ENCODE measurements at places on chromosomes 3 and 15.
A peak's percentile ranks its signal among the peaks of the same experiment; 100 is the strongest.

DNA sequence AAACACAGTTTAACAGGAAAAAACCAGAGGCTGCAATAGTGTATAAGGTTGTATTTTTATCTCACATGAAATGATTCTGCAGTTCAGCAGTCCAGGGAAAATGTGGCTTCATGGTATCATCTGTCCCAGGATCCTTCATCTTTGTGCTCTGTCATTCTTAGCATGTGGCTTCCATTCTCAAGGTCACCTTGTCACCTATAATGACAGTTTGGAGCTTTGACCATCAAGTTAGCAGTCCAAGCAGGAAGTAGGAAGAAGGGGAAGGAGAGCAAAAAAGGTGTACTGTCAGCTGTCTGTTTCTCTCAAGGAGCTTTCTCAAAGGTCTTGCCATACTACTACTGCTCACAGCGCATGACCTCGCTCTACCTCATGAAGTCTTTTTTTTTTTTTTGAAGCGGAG lies 58.6 kb upstream of the CRTC3 start:
- no peak for DNase-seq
- no peaks in the 10 kb centered on the region for H3K36me3 ChIP-seq
- no peak overlapping the region for H3K27ac ChIP-seq

DNA sequence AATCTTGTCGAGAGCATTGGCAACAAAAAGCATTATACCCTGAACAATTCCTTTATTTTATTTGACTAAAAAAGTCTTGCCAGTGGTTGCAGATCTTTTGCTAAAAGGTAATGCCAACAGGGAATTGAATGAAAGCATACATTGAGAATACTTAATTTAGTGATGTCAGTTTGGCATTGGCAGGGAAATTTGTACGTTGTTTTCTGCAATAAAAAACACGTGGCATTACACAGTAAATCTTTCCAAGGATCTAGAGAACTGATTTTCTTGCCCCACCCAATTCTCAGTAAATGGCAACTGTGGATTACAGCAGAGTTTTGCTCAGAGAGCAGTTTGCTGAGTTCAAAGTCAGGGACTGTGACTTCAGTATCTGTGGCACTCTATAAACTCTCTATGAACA lies 38.3 kb upstream of the IGSF10 start:
- H3K4me3 ChIP-seq = no peak overlapping the region
- no peak for DNase-seq
- H3K4me1 ChIP-seq = no peaks in the 10 kb centered on the region
- no peaks in the 10 kb centered on the region for H3K27me3 ChIP-seq
- no peak overlapping the region for H3K27ac ChIP-seq

DNA sequence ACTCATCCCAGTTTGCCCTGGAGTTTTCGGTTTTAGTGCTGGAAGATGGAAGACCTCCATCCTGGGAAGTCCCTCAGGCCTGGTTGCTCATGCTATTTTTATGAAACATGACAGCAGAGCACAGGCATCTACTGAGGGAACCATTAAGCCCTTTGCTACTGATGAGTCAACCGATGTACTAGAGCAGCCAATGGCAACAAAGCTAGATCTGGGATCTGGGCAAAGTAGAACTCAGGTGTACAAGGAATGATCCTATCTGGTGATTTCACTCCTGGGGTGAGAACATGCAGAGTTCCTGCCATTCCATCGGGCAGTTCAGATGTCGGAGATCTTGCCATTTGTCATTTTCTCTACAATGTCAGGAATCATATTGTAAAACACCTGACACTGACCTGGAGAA lies 166.2 kb upstream of the NSMCE3 start:
- H3K27ac ChIP-seq = no peak overlapping the region
- H3K4me3 ChIP-seq = no peak overlapping the region
- H3K27me3 ChIP-seq = peaks cover 2% of the 10 kb centered on the region
- peaks cover 2% of the 10 kb centered on the region for H3K4me1 ChIP-seq
- no peaks in the 10 kb centered on the region for H3K36me3 ChIP-seq

- H3K27ac ChIP-seq = no peak overlapping the region
- no peaks in the 10 kb centered on the region for H3K27me3 ChIP-seq
- no peaks in the 10 kb centered on the region for H3K4me1 ChIP-seq
- no peaks in the 10 kb centered on the region for H3K36me3 ChIP-seq
- H3K4me3 ChIP-seq = no peak overlapping the region
- no peak for DNase-seq
Measured at GRCh38 chr15:89187986-89188514, 33.3 kb downstream of the RLBP1 start.

- H3K4me3 ChIP-seq = no peak overlapping the region
- H3K4me1 ChIP-seq = no peaks in the 10 kb centered on the region
- H3K27ac ChIP-seq = no peak overlapping the region
- H3K27me3 ChIP-seq = no peaks in the 10 kb centered on the region
- H3K36me3 ChIP-seq = no peaks in the 10 kb centered on the region
Measured at GRCh38 chr3:109900783-109901182, 563.4 kb upstream of the DPPA4 start.

GRCh38 chr3:48565591-48566400 lies 2.2 kb upstream of the UCN2 start:
- DNase-seq = no peak
- peak overlapping the region; percentile 41 for H3K4me3 ChIP-seq
- H3K27ac ChIP-seq = peak overlapping the region; percentile 90
- no peaks in the 10 kb centered on the region for H3K36me3 ChIP-seq
- H3K27me3 ChIP-seq = peaks cover 25% of the 10 kb centered on the region

DNA sequence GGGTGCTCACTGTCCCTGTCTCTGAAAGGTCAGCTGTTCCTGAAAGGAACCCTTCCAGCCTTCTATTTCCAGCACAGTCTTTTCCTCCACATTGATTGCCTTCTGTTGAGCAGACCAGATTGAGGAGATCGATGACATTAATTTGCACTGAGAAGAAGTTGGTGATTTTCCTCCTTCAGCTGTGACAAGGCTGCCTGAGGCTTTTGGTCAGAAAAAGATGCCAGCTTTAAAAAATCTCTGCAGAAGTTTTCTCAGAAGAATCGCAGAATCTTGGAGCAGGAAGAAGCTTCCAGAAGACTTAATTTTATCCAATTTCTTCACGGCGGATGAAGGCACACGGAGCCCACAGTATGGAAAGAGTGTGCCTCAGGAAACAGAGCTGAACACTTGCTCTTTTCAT lies 112.8 kb downstream of the FAM43A start:
- no peak overlapping the region for H3K4me3 ChIP-seq
- H3K27me3 ChIP-seq = peaks cover 2% of the 10 kb centered on the region
- DNase-seq = no peak
- no peak overlapping the region for H3K27ac ChIP-seq

DNA sequence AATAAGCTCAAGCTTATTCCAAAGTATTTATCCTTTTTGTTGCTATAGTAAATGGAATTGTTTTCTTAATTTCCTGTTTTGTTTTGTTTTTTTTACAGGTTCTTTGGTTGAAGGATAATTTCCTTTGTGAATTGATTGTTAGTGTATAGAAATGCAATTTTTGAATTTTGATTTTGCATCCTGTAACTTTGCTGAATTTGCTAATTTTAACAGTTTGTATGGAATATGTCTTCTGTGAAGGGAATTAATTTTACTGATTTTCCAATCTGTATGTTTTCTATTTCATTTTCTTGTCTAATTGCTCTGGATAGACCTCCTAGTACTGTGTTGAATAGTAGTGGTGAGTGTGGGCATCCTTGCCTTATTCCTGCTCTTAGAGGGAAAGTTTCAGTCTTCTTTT lies 28.3 kb downstream of the PFN2 start:
- no peak overlapping the region for H3K4me3 ChIP-seq
- peaks cover 18% of the 10 kb centered on the region for H3K36me3 ChIP-seq
- no peaks in the 10 kb centered on the region for H3K27me3 ChIP-seq
- no peak for DNase-seq

DNA sequence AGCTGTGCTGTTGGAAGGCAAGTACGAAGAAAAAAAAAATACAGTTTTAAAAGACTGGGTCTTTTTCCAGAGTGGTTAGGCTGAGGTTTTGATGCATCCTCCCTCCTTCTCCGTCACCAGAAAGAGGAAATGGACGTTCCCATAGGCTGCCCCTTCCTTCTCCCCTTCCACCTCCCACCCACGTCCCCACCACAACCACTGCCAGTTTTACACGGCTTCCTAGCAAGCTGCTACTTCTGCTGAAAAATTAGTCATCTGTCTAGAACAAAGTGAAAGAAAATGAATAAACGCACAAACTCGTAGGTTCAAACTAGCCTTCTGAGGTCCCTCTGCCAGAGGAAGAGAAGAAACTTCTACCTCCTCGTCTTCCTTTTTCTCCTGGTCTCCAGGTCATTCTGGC lies 71.6 kb upstream of the RPL35A start:
- H3K27ac ChIP-seq = peak overlapping the region; percentile 28
- no peaks in the 10 kb centered on the region for H3K36me3 ChIP-seq
- no peak for DNase-seq
- H3K27me3 ChIP-seq = no peaks in the 10 kb centered on the region
- H3K4me3 ChIP-seq = no peak overlapping the region
- H3K4me1 ChIP-seq = peaks cover 24% of the 10 kb centered on the region

DNA sequence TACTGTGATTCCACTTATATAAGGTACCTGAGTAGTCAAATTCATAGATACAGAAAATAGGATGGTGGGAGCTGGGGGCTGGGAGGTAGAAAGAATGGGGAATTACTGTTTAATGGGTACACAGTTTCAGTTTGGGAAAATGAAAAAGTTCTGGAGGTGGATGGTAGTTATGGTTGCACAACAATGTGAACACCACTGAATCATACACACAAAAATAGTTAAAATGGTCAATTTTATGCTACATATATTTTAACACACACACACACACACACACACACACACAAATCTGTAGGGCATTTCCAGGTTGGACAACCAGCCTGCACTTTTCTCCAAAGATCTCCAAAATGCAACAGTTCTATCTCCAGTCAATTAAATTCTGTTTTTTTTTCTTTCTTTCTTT lies 1.4 kb downstream of the CCDC32 start:
- no peak overlapping the region for H3K27ac ChIP-seq
- DNase-seq = no peak
- H3K4me1 ChIP-seq = peaks cover 9% of the 10 kb centered on the region

DNA sequence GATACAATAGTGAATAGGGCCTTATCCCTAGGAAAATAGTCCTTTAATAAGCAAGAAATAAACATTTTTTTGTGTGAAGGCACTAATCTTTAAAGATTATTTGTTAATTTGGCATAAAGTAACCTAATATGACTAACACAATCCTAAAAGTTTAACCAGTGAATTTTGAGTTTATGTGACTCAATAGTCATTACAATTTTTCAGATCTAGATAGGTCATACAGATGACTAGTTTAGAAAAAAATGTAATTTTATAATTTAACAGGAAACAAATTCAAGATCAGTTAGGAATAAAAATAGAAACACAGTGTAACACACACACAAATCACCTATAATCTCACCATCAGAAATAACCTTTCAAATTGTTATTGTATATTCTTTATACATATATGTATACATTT lies 620.7 kb upstream of the ALCAM start:
- no peaks in the 10 kb centered on the region for H3K4me1 ChIP-seq
- H3K4me3 ChIP-seq = no peak overlapping the region
- no peaks in the 10 kb centered on the region for H3K36me3 ChIP-seq
- H3K27me3 ChIP-seq = peaks cover 1% of the 10 kb centered on the region

- DNase-seq = no peak
- H3K27me3 ChIP-seq = no peaks in the 10 kb centered on the region
- H3K27ac ChIP-seq = no peak overlapping the region
- no peaks in the 10 kb centered on the region for H3K36me3 ChIP-seq
Measured at GRCh38 chr3:116306149-116306548, 139.1 kb downstream of the LSAMP start.

DNA sequence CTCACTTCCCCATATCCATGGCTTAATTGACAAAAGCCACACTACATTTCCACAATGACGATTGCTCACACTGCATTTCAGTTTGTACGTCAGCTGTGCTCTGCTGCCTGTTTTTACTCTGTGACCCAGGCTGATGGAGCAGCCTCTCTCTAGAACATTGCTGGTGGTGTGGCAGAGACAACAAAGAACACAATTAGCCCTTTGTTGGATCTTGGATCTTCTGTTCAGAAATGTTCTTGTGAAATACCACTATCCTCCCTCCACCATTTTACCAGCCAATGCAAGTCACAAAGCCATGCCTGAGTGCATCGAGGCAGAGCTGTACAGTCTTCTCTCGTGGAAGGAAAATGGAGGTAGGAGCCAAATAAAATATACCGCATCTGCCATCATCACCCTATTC lies 56.9 kb upstream of the TBC1D5 start:
- H3K27ac ChIP-seq = no peak overlapping the region
- H3K27me3 ChIP-seq = no peaks in the 10 kb centered on the region
- DNase-seq = no peak

GRCh38 chr3:181705086-181705480 lies 6.6 kb upstream of the SOX2 start:
- H3K27ac ChIP-seq = no peak overlapping the region
- H3K36me3 ChIP-seq = no peaks in the 10 kb centered on the region
- peaks cover 10% of the 10 kb centered on the region for H3K27me3 ChIP-seq
- DNase-seq = no peak
- H3K4me3 ChIP-seq = no peak overlapping the region

DNA sequence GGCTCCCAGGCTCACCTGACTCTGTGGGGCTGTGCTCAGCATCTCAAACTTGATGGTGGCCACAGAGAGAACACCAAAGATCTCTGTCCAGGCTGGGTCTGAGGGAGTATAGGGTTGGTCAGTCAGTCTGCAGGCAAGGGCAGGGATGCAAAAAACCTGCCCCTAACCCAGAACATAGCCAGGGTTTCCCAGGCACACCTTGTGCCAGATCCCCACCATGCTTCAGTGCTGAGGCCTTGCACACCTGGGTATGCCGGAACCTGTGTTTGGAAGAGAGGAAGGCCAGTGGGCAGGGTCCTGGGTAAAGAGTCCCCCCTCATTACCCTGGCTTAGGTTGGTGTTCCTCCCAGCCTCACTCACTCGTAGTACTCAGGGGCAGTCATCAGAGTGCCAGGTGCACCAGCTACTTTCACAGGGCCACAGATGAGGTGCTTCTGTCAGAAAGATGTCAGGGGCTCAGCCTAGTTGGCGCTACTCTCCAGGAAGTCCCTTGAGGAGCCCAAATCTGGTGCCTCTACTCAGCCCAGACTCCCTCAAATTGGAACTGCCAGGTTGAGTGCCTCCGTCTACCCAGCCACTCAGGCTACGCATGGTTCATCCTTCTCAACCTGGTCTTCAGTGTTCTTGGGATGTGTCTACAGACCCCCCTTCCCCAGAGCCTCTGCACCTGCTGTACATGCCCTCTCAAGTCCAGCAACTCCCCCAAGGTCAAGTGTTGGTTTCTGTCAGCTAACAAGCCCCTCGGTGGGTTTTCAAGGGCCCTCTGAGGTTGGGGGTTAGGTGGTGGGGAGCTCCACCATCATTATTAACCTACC lies 1.8 kb downstream of the DALRD3 start:
- H3K27ac ChIP-seq = no peak overlapping the region
- peaks cover 18% of the 10 kb centered on the region for H3K27me3 ChIP-seq
- H3K4me3 ChIP-seq = no peak overlapping the region
- H3K36me3 ChIP-seq = no peaks in the 10 kb centered on the region
- no peak for DNase-seq

GRCh38 chr3:39267631-39268548 lies 11.9 kb downstream of the CX3CR1 start:
- H3K4me1 ChIP-seq = peaks cover 4% of the 10 kb centered on the region
- no peaks in the 10 kb centered on the region for H3K27me3 ChIP-seq
- H3K36me3 ChIP-seq = peaks cover 5% of the 10 kb centered on the region
- H3K4me3 ChIP-seq = no peak overlapping the region
- no peak overlapping the region for H3K27ac ChIP-seq
